ENCODE measurements at places on chromosomes 3 and 15. TPM values are rescaled to one million over a fixed set of nuclear protein-coding genes. Genes with fewer than 3 reads are reported as not detected.

The GPR171 gene
- not detected for total RNA-seq

The CHL1 gene
- total RNA-seq = not detected

The SAMD7 gene
- total RNA-seq = not detected

The CMTM8 gene
- 12.5 TPM for total RNA-seq

The KCNMB2 gene
- not detected for total RNA-seq

The THOC7 gene
- total RNA-seq = 49.1 TPM
